GM04504 (cell line): ENCODE measurements at places on chromosomes 11 and 22.
A peak's percentile ranks its signal among the peaks of the same experiment; 100 is the strongest.

- no peak for DNase-seq
These were observed 10.1 kb upstream of the PDGFB start for GRCh38 chr22:39254789-39255298.

DNA sequence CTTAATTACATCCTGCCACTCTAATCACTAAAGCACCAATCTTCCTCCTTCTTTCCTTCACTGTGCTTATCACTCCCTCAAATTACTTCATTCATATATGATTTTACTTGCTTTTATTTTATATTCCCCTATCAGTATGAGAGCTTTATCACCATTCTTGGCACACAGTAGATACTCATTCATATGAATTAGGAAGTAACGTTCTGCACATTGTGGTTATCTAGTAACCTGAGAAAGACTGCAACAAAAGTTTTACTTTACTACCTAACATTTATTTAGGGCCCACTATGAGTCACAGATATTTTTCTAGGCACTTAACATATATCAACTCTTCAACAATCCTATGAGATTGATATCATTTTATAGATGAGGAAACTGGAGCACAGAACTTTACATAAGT is 1559.9 kb upstream of the TENM4 start:
- DNase-seq = no peak

- peak; percentile 72 for DNase-seq
These were observed at the start of gene PPP1CA for GRCh38 chr11:67401495-67402191. PPP1CA (minus strand) TSS chr11:67401858; CDS start chr11:67401782, 76 bp downstream.

- no peak for DNase-seq
These were observed 33.4 kb upstream of the PISD start for GRCh38 chr22:31695423-31695822.

- DNase-seq = no peak
These were observed 95.1 kb upstream of the GRAMD1B start for GRCh38 chr11:123334925-123335324.

- DNase-seq = no peak
These were observed 29.4 kb upstream of the XKR3 start for GRCh38 chr22:16854631-16855030.

DNA sequence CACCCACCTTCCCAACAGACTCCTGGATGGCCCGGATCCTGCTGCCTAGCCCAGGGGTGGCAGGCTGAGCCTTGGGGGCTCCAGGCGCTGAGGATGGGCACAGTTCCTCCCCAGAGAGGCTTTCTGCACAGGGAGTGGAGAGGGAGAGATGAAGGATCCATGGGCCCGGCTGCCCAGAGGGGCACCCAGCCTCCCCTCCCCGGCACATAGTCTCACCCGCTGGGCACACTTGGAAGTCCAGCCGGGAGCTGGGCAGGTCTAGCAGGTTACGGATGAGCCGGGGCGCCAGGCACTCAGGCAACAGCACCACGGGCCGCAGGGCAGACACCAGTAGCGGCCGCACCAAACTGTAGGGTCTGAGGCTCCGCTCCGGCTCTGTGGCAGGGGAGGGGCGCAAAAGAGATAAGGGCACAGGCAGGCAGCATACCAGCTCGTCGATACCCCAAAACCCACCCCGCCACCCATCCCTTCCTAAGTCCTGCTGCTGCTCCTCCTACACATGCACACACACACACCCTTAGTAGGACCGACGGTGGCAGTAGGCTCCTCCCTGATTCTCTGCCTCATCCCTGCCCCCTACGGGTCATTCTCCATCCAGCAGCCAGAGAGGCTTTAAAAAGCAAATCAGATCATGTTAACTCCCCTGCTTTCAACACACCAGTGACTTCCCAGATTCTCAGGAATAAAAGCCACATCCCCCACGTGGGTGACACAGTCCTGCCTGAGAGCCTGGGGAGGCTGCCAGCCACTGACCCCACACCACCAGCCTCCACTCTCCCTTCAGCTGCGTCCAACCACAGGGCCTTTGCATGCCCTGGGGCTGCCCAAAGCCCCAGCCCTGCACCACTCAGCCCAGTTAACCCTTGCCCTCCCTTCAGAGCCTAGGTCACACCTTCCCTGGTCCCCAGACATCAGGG is 6.5 kb upstream of the MFNG start:
- peak; percentile 25 for DNase-seq

- no peak for DNase-seq
These were observed 17.5 kb upstream of the SYT7 start for GRCh38 chr11:61598374-61598773.

DNA sequence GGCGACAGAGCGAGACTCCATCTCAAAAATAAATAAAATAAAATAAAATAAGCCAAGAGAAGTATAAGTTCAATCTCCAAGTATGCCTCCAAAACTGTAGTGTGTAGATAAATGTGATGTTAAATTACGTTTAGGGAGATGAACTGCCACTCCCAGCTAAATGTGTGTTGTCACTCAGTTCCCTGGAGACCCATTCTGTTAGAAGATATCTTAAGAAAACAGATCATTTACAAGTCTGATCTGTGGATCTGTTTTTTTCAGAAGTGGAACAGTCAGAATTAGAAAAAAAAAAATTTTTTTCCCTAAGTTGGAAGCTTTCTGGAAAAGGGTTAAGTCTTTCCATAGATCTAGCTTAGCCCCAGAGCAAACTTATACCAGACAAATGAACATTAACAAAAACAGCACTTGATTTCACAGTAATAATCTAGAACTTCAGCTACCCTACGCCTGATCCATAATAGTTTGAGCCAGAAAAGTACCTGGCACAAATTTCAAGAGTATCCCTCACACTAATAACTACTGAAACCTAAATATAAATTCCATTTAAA is 18.2 kb downstream of the CELF1 start:
- DNase-seq = no peak

DNA sequence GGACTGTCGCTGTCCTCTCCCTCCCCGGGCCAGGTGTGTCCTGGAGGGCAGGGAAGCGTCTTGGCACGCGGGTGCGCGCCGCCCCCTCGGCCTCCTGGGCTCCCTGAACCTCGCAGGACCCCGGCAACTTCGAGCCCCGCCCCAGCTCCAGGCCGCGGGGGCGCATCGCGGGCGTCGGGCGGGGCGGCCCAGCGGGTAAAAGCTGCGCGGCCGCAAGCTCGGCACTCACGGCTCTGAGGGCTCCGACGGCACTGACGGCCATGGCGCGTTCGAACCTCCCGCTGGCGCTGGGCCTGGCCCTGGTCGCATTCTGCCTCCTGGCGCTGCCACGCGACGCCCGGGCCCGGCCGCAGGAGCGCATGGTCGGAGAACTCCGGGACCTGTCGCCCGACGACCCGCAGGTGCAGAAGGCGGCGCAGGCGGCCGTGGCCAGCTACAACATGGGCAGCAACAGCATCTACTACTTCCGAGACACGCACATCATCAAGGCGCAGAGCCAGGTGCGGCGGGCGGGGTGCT is at the start of gene CST6:
Gene CST6 (plus strand): TSS at position 224 of the 519 bp plus-strand sequence. CDS start 37 bp downstream, at position 261.
- DNase-seq = no peak

- no peak for DNase-seq
These were observed 367.6 kb downstream of the SOX6 start for GRCh38 chr11:15988693-15989231.

DNA sequence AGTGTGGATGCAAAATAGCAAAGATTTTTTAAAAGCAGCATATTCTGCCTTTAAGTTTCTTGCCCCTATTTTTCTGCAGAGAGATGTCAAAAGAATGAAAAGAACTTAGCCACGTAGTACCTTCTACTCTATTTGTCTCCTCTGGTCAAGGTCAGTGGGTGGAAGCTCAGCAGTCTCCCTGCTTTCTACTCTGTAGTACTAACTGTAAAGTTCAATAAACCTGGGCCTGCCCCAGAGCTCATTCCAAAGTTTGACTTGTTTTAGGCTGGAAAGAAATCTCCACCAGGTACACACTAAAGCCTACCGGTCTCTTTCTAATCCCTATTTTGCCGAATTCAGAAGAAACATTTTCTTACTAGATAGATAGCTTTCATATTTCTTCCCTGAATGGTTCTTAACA is 247.9 kb upstream of the ARHGAP20 start:
- no peak for DNase-seq

DNA sequence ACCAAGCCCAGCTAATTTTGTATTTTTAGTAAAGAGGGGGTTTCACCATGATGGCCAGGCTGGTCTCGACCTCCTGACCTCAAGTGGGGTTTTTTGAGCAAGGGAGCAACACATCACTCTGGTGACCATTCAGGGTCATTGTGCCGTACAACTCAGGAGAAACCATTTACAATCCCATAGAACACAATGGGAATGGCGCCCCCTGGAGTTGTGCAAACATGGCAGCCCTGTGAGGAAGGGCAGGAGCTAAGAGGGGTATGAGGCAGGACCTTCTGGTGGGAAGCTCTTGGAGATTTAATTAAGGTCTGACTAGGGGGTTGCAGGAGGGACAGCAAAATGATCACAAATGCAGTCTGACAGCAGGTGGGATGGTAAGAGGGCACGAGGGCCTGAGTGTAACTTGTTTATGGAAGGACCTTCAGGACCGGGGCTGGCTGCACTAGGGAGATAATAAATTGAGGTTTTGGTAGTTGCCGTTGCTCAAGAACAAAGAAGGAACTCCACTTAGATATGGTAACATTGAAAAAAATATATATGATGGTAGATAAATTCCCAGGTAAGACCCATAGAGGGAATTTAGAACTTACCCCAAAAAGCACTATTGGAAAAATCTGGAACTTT is 9.1 kb upstream of the CSF2RB start:
- no peak for DNase-seq

- DNase-seq = peak; percentile 3
These were observed 47.5 kb upstream of the RASSF10 start for GRCh38 chr11:12961615-12962014.

GRCh38 chr11:75029836-75030631 is 41.3 kb downstream of the NEU3 start:
- no peak for DNase-seq
